ENCODE measurements at places on chromosomes 1 and 21.

GRCh38 chr1:223513309-223513708 lies 120.1 kb downstream of the CCDC185 start:
- no peak for DNase-seq

GRCh38 chr21:33840771-33841170 lies 74.8 kb downstream of the ATP5PO start:
- DNase-seq = no peak

GRCh38 chr21:45296638-45297037 lies 8.9 kb upstream of the POFUT2 start:
- no peak for DNase-seq

- no peak for DNase-seq
Observed at GRCh38 chr1:9720785-9721605, 69.5 kb downstream of the PIK3CD start.

DNA sequence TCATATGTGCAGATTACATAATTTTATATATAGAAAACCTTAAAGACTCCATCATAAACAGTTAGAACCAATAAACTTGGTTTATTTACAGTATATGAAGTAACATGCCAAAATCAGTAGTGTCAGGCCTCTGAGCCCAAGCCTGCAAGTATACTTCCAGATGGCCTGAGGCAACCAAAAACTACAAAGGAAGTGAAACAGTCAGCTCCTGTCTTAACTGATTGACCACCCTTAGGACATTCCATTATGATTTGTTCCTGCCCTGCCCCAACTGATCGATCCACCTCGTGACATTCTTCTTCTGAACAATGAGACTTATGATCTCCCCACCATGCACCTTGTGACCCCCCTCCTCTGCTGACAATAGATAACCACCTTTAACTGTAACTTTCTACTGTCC lies 630.3 kb downstream of the AMY1C start:
- no peak for DNase-seq

DNA sequence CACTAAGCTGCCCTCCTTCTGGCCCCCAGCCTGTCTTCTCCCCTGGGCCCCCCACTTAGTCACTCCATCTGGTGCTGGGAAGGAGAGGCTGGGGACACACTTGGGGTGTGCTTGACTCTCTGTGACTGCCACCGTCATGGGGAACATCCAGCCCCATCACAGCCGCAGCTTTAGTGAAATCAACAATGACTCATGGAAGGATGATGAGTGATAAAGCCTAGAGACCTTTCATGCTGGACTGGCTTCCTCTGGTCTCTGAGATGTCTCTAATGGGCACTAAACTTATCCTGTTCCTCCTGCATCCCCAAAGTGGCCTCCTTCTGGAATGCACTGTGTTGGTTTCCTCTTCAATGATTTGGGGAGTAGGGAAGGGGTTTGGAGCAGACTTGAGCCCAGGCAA lies 172.9 kb downstream of the GRIK3 start:
- no peak for DNase-seq

GRCh38 chr1:33152685-33153432 lies 29.0 kb downstream of the TRIM62 start:
- DNase-seq = no peak

GRCh38 chr21:42062236-42063022 lies 8.7 kb upstream of the UMODL1 start:
- DNase-seq = no peak

DNA sequence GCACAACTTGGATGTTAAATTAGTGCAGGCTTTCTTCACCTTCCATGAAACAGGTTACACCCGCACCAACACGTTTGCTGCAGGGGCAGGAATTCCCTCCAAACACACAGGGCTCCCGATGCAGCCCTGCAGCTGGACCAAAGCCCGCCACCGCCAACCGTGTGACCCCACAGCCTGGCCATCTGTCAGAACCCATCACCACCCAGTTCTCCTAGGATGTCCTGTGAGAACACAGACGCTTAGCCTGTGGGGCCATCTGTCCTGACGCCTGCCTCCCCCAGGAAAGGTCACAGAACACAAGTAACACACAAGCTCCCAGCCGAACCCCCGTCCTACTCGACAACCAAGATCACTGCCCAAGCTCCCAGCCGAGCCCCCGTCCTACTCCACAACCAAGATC lies 108.1 kb downstream of the NPHP4 start:
- no peak for DNase-seq

DNA sequence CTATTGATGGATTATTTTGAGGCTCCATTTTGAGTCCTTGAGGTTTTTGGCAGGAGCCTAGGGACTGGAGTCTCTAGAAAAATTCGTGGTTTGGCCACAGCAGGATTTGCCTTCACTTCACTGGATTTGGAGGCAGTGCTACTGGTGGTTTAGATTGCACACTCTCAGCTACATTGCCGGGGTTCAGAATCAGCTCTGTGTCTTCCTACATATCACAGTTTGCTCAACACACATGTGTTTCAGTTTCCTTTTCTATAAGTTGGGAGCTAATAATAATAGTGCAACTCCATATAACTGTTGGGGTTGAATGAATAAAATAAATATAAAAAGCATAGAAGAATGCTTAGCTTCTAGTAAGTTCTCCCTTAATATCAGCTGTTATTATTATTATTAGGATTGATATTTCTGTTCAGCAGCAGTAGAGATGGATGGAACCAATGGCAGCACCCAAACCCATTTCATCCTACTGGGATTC lies at the start of gene OR2W3:
OR2W3 (plus strand) TSS at position 425 of the 475 bp plus-strand sequence; CDS start at position 425, 0 bp downstream.
- no peak for DNase-seq

DNA sequence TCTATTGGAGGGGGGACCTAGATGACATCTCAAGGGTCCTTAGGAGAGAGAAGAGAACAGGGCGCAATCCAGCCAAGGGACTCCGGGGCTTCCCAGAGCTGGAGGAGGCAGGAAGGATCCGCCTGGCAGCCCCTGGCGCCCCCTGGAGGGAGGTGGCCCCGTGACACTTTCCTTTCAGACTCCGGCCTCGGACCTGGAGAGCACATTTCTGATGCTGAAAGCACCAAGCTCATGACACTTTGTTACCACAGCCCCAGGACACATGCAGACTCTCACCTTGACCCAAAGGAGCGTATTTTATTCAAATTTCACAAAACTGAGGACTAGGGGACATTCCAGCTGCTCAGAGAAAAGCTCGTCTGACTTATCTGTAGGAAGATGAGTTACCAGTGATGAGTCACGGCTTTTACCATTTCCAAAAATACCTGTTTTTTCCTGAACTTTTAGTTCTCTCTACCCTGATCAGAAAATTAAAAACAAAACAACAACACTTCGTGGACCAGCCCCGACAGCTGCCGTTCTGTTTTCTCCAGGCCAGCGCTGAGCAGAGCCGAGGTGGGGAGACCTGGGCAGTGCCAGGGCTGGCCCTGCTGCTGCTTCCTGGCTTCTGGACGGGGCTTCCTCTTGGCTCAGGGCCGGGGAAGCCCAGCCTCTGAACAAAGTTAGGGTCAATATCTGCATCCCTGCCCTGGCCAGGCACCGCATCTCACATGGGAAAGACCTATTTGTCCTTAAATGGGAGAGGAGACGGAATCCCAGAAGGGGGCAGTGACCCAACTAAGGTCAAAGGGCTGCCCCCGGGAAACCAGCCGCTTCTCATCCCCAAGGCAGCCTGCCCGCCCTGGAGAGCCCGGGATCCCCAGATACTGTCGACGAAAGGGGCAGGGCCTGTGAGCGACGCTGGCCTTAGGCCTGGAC lies 21.6 kb upstream of the POFUT2 start:
- DNase-seq = no peak

DNA sequence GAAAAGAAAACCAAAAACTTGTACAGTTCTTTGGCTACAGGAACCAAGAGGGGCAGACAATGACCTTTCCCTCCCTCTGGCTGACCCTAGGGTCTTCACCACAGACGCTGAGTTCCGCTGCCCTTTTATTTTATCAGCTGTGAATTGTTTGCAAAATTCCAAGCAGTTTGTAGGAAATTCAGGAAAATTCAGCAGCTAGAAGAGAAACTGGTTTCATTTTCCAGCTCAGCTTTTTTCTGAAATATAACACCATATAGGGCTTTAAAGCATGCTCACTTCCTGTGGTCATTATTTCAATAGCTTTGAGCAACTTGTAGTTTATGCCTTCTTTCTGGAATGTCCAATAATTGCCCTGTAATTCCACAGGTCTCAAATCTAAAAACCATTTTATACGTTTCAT lies 5.5 kb upstream of the PIK3R3 start:
- DNase-seq = no peak

GRCh38 chr1:56404561-56405030 lies 174.8 kb downstream of the PLPP3 start:
- no peak for DNase-seq

DNA sequence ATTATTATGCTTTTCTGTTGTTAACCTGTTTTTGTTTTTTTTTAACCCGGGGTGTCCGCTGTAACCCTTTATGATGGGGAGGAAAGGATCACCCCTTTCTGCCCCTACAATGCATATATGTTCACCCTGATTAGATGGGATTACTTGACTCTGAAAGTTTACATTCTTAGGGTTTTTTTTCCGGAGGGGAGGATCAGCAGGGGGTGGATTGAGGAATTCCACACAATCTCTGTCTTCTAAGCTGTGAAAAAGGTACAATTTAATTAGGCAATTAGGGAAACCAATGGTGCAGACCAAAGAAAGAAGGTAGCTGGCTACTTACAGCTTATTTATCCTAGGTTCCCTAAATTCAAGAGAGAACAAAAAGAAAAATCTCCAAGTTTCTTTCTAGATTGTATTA lies 58.3 kb downstream of the EDEM3 start:
- DNase-seq = no peak

DNA sequence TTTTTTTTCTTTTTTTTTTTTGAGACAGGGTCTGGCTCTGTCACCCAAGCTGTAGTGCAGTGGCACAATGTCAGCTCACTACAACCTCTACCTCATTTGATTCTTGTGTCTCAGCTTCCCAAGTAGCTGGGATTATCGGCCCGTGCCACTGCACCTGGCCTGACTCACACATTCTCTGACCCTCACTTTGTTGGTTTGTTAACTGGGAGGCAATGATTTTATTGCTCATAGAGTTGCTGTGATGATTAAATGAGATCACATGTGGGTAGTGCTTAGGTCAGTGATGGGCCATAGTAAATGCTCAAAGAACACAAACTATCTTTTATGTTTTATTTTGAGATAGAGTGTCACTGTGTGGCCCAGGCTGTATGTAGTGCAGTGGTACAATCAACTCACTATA lies 47.3 kb upstream of the SSBP3 start:
- no peak for DNase-seq

- DNase-seq = no peak
Observed at GRCh38 chr1:112815376-112815775, 100.2 kb upstream of the PPM1J start.

- DNase-seq = no peak
Observed at GRCh38 chr1:198765416-198765815, 126.6 kb downstream of the PTPRC start.

DNA sequence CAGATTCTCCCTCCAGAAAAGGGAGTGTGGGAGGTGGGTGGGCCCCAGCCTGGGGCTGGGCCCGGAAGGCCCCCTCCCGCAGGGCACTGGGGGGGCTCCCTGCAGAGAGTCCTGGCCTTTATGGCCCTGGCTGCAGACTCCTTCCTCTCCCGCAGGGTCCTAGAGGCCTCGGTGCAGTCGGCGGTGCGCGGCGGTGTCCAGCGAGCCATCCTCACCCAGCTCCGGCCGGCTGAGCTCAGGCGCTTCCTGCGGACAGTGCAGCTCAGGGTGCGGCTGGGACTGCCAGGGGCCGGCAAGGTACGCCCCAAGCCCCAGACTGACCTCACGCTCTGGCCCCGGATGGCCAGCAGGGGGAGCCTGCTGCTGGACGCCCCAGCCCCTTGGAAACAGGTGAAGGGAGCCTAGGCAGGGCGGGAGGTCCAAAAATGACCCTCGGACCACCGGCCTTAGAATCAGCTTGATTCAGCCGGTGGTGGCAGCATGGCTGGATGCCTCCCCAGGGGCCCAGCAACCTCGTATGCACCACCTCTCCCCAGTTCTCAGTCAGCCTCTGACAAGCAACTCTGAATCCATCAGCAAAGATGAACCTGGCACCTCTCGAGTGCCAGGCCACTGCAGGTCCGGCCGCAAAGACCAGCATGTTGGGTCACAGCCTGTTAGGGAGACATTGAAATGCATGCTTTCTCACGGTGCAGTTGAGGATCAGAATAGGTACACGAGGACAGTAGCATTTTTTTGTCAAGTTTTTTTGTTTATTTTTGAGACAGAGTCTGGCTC lies 20.6 kb downstream of the MTHFR start:
- DNase-seq = no peak

DNA sequence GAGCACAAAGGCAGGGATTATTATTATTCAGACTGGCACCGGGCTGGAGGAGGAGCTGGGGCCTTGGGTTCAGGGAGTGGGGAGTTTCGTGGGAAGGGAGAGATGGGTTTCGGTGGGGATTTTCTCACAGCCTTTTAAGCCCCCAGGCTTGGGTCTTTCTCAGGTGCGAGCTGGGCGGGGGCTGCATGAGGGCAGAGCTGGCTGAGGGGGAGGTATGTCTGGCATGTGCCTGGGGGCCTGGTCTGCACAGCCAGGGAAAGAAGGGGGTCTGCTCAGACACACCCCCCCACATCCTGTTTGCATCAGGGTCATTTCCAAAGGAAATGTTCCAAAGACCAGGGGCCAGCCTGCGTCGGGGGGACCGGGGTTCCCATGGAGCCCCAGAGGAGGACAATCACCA lies 21.6 kb downstream of the GRHL3 start:
- no peak for DNase-seq

DNA sequence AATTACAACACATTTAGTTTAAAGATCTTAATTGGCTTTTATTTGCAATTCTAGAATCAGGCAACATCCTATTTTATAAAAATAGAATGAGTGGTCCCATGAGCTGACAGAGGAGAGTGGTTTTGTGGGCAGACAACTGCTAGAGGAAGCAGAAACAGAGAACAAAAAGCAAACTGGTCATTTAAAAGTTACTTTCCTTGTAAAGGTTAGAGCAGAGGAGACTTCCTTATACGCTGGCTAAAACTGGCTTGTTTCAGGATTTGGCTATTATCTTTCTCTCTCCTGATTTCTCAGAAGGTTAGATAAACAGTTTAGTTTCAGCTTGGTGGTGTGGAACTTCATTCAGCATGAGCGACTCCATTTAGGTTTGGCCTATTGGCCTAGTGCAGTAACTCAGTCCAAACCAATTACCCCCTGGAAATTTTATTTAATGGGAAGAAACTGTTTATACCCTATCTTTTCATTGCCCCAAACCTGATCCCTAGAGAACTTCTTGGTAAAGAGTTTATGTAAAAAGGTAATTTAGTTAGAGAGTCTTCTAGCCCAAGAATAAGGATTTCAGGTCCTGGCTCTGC lies 32.2 kb upstream of the IL20 start:
- no peak for DNase-seq

GRCh38 chr1:183147735-183148134 lies 38.3 kb upstream of the LAMC2 start:
- DNase-seq = no peak

DNA sequence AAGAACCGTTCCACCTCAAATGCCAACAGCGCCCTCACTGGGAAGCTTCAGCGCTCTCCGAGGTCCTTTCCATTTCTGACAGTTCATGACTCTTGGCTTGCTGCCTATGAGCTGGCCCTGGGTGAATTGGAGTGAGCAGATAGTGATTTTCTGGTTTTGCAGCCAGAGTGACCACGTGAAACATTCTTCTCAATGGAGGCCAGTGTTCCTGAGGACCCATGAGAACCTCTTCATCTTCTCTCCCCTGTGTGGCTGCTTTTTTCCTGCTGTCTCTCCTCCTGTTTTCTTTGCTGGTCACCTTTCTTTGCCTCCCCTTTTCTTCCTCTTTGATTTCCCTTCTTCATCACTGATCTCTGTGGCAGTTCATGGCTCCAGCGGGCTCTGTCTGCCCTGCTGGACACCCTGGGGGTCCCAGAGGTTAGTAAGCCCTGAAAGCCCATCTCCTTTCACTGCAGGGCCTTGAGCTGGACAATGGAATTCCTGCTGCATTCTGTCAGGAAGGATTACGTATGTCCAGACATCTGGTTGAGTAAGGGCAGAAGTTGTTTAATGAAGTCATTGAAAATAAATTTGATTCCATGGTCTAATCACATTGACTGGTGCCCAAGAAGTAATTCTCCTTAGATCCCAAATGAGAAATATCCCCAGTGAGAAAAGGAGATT lies 29.9 kb downstream of the VASH2 start:
- DNase-seq = no peak
